Activated CD4-positive, alpha-beta T cell treated with anti-CD3 and anti-CD28 coated beads for 24 hours (primary cell): ENCODE measurements at places on chromosomes 2 and 18.

DNA sequence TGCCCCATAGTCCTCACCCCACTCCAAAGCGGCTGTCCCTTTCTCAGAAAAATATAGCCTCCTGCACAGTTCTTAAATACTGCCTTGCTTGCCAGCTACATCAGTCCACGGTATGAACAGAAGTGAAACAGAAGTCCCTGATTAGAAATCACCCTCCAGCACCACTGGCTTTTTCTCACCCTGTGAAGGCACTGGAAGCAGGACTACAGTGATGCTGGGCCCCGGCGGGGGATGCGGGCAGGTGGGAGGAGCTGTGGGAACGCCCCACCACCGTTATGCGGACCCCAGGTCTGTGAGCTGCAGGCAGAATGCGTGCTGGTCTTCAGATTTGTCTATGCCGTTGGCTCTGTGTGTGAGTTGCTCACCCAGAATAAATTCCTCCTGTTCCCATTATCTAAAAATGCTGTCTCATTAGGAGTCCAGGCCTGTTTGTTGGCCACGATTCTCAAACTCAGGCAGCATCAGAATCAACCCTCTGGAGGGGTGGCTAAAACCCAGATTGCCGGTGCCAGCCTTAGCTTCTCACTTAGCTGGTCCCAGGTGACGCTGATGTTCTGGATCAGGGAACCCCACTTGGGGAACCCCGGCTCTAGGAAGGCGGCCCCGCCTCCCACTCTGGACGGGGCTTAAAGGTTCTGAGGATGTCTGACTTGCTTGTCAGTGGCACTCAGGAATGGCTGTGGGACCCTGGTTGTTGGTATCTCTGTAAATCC is 224.8 kb upstream of the PXDN start:
- no peak for DNase-seq

GRCh38 chr2:240165661-240166060 is 25.2 kb upstream of the OTOS start:
- no peak for DNase-seq

GRCh38 chr18:33097126-33097525 is 324.3 kb upstream of the KLHL14 start:
- no peak for DNase-seq

DNA sequence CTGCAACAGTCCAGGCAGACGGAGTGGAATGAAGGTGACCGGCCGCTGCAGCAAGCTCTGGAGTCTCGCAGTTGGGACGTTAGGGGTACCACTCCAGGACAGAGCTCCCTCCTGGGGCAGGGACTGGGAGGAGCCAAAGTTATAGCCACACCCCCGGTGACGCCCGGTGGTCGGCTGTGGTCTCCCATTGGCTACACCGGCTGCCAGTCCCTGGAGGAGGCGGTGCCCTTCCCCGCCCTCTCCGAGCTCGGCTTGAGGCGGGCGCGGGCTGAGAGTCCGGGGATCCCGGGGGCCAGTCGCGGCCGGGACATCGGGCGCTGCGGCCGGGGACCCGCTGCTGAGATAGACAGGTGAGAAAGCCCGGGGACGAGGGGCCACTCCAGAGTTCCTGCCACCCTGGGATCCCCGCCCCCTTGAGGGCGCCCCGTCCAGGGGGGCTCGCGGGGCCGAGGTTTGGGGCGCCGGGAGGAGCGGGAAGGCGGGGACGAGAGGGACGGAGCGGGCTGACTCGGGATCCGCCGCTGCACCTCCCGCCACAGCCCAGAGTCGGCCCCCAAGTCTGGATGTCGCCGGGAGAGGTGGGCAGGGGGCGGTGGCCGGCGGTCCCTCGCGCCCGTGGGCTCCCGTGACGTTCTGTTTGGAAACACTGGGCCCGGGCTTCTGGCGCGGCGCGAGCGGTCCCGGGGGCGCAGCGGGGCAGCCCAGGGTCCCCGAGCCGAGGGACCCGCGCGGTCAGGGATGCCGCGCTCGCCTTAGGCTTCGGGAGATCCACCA is at the start of gene PLEKHH2:
PLEKHH2 (plus strand) TSS at position 231 of the 774 bp plus-strand sequence. CDS start 7,414 bp downstream, outside the sequence.
- peak; percentile 87 for DNase-seq

DNA sequence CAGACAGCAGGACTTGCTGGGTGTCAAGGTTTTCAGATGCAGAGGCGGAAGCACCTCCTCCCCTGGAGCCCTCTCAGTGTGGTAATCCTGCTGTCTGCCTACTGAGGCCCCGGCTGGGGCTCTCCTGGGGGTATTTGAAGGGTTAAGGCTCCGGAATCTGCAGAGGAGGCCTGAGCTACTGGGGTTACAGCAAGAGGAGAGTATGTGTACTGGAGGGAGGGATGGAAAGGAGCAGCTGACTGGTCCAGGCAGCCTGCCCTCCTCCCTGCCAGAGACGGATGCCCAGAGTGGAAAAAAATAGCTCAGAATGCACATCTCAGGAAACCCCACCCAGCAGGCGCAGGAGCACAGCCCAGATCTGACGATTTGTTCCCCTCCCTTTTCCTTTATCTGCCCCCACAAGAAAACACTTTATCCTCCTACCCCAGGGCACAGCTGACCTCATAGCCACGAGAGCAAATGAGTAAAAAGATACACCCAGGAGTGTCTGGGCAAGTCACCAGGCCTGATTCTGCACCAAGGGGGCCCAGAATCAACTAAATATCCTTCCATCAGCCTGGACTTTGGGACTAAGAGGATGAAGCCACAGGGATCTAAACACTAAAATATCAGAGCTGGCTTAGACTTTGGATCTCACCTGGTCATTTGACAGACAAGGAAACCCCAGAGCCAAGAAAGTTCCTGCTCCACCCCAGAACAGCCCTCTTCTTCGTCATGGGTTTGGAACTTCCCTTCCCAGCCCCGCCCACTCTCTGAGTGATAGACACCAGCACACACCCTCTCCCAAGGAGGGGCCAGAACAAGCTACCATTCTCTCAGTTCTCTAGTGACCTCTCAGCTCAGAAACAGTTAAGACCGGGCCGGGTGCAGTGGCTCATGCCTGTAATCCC is 5.5 kb downstream of the TMBIM1 start:
- DNase-seq, result peak; percentile 66

DNA sequence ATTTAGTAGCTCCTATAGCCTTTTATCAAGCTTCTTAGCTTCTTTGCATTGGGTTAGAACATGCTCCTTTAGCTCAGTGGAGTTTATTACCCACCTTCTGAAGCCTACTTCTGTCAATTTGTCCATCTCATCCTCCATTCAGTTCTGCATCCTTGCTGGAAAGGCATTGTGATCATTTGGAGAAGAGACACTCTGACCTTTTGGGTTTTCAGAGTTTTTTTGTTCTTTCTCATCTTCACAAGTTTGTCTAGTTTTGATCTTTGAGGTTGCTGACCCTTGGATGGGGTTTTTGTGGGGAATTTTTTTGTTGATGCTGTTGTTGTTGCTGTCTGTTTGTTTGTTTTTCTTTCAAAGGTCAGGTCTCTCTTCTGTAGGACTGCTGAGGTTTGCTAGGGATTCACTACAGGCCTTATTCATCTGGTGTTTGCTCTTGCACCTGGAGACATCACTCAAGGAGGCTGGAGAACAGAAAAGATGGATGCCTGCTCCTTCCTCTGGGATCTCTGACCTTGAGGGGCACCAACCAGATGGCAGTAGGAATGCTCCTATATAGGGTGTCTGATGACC is 13.9 kb upstream of the TANK start:
- DNase-seq, result no peak

- no peak for DNase-seq
Measured at GRCh38 chr18:66638856-66639629, 35.2 kb upstream of the CDH19 start.

DNA sequence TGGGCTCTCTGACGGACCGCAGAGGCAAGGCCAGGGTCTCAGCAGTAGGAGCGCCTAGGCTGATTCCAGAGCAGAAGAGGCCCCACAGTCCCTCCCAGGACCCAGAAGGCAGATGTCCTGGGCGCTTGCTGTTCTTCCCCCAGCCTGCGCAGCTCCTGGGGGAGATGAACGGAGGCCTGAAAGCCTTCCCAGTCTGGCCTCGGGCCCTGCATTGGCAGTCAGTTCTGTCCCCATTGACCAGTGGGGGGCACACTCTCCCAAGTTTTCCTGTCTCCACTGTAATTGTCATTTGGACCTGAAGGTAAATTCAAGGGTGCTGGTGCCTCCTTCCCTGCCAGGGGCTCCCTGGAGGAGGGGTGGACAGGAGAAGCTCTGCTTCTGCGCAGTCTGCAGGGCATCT is 345.7 kb downstream of the CYP26B1 start:
- DNase-seq, result no peak

DNA sequence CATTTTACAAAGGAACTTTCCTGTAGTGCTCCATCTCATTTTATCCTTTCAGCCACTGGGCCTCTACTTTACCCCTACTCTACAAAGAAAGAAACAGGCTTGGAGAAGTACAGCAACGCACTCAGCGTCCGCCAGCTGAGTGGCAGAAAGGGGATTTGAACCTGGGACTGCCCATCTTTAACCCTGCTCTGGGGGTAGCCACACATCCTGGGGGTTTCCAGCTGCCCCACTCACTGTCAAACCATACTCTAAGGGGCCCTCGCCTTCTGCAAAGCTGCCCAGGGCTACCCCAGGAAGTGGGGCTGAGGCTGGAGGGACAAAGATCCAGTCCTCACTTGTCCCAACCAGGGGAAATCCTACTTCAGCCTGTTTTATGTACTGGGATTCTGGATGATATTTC is 17.9 kb downstream of the HS1BP3 start:
- DNase-seq, result no peak

GRCh38 chr2:216508229-216508628 is 9.6 kb downstream of the RPL37A start:
- no peak for DNase-seq

DNA sequence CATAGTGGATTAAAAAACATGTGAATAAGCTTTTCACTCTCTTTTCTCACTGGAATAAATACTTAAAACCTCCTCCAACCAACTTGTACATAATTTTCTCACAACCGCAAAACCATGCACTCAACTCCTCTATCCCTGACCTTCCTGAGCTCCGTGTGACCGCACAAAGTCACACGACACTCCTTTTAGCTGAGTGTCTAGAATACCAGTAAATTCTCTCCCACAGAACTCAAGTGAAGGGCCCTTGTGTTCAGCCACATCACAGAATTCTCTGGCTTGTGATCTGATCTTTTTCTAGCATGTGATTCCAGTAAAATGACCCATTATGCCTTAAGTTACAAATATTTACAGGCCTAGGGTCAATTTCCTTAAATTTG is 91.2 kb upstream of the ARL4C start:
- DNase-seq, result no peak

- DNase-seq, result no peak
Measured at GRCh38 chr2:230896346-230897115, 28.5 kb downstream of the GPR55 start.

GRCh38 chr2:31404827-31405226 is 9.7 kb downstream of the XDH start:
- no peak for DNase-seq

DNA sequence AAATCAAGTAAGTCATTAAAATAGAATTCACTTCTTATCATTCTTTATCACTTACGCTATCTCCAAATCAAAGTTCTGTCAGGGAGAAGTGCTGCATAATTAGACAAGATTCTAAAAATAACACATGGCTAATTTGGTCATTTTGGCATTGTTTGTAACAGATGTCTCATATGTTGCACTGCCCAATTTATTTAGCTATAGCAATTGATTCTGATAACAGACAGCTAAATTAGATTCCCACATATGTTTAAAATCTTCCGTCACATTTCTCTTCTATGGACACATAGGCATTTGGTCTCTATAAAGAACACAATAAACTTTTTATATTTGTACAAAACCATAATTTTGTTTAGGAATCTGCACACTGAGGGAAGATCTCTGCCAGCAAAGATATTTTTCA is 644.5 kb upstream of the VRK2 start:
- no peak for DNase-seq

- no peak for DNase-seq
Measured at GRCh38 chr2:83369601-83370418, 1089.3 kb downstream of the SUCLG1 start.

DNA sequence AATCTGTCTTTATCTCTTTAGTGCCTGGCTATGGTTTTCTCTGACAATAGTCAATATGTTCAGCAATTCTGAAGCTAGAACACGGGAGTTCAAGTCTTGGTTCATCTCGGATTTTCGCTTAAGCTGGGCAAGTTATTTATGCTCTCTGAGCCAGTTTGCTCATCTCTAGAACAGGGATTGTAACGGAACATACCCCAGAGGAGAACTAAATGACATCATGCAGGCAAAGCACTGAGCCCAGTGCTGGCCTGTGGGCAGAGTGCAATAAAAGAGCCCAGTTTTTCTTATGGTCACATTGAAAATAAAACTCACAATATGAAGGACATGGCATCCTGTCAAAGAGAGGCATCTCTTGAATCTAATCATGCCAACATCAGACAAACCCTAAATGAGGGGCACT is 143.9 kb downstream of the ZBTB7C start:
- no peak for DNase-seq

- DNase-seq, result no peak
Measured at GRCh38 chr2:118667348-118667747, 180.1 kb downstream of the EN1 start.

- DNase-seq, result no peak
Measured at GRCh38 chr2:101609433-101609832, 88.1 kb upstream of the MAP4K4 start.

DNA sequence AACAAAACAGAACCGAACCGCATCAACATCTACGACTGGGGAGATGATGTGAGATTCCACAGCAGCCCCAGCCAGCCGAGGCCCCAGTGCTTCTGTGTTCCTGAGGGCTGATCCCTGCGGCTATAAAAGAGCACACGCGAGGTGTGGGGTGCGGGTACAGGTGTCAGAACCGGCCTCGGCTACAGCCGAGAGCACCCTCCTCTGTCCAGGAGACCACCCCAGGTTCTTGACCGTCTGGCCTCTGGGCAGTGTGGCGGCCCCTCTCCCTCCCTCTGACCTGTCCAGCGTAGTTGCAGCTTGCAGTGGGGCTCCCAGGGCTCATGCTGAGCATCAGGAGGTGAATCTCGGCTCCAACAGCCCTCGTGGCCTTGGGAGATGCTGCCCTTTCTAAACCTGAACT is 23.7 kb downstream of the RTP5 start:
- DNase-seq, result no peak
